Omental fat pad (tissue), 4 donors: ENCODE measurements at places on chromosomes 12 and 14.

GRCh38 chr14:100391724-100392123, 68.6 kb downstream of the SLC25A47 start:
- DNase-seq, result no peak

GRCh38 chr14:101251812-101252442, 309.4 kb upstream of the DIO3 start:
- no peak for DNase-seq

DNA sequence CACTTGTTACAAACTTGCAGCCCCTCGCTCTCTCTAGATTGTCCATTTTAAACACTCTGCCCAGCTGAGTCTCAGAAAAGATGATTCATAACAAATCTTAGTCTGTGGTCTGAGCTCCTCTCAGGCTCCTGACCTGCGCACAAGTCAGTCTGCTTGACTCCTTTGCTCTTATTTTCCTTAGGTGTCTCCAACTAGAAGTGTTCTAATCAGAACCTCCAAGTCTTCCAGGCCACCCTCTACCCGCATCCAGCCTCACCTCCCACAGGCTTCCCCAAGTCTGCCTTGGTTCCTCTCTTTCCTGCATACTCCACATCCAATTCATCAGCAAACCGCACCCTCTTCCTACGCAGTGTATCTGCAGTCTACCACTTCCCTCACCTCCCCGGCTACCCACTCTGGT, 42.4 kb upstream of the BDKRB2 start:
- no peak for DNase-seq

GRCh38 chr12:103011974-103012763, 54.7 kb downstream of the ASCL1 start:
- no peak for DNase-seq
